ENCODE measurements at places on chromosomes 11 and 22.

GRCh38 chr11:45451766-45452440 lies 165.8 kb upstream of the SYT13 start:
- no peak for DNase-seq

GRCh38 chr22:31344256-31344577 lies 1.9 kb downstream of the PATZ1 start:
- DNase-seq = no peak

- no peak for DNase-seq
Measured at GRCh38 chr22:26828311-26828710, 170.9 kb downstream of the MIAT start.

- no peak for DNase-seq
Measured at GRCh38 chr22:42321908-42322561, 51.6 kb upstream of the TCF20 start.

DNA sequence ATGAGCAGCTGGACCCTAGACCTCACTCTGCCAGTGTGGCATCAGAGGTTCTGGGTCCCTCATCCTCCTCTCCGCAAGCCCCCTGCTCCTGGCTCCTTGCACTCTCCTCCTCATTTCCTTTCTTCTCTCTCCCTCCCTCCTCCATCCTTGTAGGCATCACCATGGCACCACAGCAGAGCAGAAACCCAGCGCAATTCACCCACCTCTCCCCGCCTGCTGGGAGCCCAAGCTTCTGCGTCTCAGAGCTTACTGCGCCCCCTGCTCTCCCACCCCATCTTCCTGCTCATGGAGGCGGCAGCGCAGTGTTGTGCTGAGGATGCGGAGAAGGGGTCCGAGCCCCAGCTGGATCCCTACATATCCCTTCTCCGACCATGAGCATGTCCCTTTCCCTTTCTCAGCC lies 1.7 kb downstream of the CHRM1 start:
- DNase-seq = no peak

DNA sequence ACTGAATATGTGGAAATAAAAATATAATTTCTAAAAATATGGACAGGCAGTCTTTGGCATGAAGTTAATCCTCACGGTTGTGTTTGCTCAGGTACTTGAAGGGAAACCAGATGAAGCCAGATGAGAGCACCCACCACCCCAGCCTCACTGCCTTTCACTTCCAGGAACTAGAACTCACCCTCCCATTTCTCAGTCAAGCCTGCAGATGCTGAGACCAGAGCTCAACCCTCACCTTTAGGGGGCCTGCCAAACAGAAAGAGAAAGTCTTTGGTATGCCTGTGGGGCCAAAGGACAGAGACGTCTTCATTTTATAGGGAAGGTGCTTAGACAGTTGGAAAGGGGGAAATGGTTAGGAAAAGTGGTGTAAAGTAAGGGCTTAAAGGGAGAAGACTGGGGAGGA lies 252.8 kb upstream of the PLET1 start:
- DNase-seq = peak; percentile 3

GRCh38 chr11:134513585-134514120 lies 101.6 kb upstream of the B3GAT1 start:
- DNase-seq = no peak

GRCh38 chr11:122359081-122359571 lies 243.1 kb upstream of the BLID start:
- DNase-seq = no peak

GRCh38 chr11:11414996-11415395 lies 61.9 kb upstream of the CSNK2A3 start:
- no peak for DNase-seq

- DNase-seq = peak; percentile 47
Measured at GRCh38 chr22:39534591-39535356, 2.2 kb upstream of the RPS19BP1 start.

GRCh38 chr11:44275961-44276550 lies 33.9 kb downstream of the ALX4 start:
- no peak for DNase-seq

- DNase-seq = no peak
Measured at GRCh38 chr11:2557381-2557780, 112.6 kb downstream of the KCNQ1 start.

- no peak for DNase-seq
Measured at GRCh38 chr11:57392066-57392762, 1.8 kb upstream of the PRG2 start.

- peak; percentile 56 for DNase-seq
Measured at GRCh38 chr11:126194121-126194543, 17.3 kb downstream of the RPUSD4 start.

DNA sequence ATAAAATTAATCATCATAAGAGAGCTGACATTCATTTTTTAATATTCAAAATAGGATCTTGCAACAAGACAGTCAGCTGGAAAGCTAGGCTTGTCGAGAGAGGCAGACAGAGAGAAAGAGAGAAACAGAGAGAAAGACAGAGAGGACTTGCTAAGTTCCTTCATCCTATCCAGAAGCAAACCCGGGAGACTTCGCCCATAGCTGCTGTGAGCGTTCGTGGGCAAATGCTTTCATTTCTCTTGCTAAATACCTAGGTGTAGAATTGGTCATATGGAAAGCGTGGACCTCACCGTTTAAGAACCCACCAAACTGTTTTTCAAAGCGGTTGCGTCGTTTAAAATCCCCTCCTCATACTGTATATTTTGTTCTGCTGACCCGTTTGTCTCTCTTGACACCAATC lies 25.3 kb upstream of the KRTAP5-6 start:
- no peak for DNase-seq

- DNase-seq = no peak
Measured at GRCh38 chr11:2653198-2653551, 46.6 kb downstream of the KCNQ1OT1 start.

GRCh38 chr22:35442471-35442870 lies 42.5 kb downstream of the MCM5 start:
- DNase-seq = no peak

DNA sequence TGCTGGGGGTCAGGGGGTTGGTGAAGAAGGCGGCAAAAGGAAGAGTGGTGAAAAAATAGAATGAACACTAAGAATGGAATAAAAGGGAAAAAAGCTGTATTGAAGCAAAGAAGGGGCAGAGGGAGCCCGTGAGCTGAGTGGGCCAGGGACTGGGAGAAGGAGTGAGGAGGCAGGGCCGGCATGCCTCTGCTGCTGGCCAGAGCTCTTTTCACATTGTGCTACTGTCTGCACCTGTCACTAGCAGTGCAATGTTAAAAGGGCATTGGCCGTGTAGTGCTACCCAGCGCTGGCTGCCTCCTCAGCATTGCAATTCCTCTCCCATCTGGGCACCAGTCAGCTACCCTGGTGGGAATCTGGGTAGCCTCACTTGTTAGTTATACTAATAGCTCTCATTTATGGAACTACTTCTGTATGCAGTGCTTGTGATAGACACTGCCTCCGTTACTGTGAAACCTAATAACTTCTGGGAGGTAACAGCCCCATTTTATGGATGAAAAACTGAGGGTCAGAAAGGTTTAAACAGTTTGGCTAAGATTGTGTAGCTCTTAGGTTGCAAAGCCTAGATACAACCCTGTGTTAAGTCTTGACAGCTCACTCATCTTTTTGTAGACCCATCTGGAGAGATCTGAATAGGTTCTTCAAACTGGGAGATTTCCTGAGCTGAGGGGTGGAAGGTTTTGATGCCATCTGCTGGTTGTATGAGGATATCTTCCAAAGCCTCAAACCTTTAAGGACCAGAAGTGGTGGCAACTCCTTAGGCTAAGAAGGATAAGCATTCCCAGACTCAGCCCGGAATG lies 8.5 kb downstream of the YPEL4 start:
- peak; percentile 31 for DNase-seq

DNA sequence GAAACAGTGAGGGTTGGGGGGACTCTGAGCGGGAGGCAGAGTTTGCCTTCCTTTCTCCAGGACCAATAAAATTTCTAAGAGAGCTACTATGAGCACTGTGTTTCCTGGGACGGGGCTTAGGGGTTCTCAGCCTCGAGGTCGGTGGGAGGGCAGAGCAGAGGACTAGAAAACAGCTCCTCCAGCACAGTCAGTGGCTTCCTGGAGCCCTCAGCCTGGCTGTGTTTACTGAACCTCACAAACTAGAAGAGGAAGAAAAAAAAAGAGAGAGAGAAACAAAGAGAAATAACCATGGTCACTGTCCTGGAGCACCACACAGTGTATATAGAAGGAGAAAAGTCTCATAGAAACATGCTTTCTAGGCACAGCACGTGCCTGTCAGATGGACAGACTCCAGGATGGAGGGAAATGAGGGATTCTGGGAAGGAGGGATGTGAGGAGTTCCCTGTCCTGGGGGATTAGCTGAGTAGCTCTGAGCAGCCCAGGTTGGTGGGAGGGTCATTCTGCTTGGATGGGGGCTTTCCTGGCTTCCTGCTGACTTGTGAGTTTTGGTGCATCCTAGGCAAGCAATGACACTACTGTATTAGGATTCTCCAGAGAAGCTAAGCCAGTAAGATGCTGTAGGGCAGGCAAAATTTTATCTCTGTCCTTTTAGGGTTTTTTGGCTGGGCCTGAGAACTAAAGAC lies 3.1 kb downstream of the GSTP1 start:
- no peak for DNase-seq

DNA sequence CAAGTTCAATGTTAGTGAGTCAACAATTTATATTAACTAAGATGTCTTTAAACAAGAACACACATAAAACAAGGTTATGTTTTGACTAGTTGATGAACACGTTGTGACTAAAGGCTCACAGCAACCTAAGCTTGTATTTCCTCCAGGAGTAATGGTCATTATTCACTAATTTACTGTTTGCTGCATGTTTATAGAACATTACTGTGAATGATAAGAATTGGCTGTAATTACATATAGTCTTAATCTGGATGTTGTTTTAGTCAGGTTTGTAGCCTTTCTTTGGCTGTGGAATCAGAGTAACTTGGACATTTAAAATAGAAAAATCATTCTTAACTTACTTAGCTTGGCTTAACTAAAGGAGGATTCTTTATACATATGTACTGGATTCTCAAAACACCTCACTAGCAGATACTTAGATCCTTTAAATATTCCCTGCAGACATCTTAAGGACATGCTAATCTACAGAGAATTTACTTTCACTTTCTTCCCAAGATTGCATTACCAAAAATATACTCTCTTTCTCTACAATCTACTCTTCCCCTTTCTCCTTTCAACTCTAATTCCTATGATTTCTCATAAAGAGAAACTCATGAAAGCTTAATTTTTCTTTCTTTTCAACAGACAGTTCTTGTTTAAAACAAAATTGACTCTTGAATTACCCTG lies 319.7 kb upstream of the CTSC start:
- no peak for DNase-seq

- DNase-seq = no peak
Measured at GRCh38 chr11:21295508-21295907, 626.1 kb downstream of the NELL1 start.

DNA sequence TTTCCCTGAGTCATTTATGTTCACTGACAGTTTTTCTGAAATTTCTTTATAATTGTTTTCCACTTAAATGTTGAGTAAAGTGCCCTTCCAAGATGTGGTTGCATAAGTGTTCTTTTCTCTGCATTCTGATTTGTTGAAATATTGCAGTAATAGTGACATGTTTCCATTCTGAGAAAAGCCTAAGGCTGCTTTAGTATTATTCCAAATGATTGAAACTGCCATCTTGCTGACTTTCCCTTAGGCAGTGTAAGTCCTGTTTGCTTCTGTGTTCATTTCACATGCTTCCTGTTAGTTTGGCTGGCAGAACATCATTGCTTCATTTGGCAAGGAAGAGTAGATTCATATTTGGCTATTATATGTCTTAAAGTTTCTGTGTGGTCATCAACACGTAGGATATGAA lies 146.5 kb downstream of the ELP4 start:
- DNase-seq = no peak

GRCh38 chr22:40635940-40636379 lies 559 bp downstream of the MRTFA start:
- DNase-seq = no peak

- no peak for DNase-seq
Measured at GRCh38 chr11:62933285-62933684, 12.1 kb upstream of the CHRM1 start.

- no peak for DNase-seq
Measured at GRCh38 chr22:48753381-48753730, 1074.3 kb downstream of the BRD1 start.

DNA sequence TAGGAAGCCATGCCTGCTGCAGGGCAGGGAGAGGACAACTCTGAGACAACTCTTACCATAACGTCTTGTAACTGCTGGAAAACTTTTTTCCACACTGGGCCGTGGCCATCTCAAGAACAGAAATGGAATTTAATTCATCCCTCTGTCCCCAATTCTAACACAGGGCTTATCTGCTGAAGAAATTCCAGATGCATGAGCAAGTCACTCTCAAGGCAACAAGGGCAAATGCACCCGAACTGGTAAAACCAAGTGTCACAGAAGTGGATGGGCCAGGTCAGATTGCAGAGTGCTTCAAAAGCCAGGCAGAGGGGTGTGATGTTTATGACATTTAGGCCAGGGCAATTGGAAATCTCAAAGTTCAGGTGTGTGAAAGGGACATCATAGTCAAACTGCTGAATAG lies 7.4 kb downstream of the SMPD1 start:
- no peak for DNase-seq

DNA sequence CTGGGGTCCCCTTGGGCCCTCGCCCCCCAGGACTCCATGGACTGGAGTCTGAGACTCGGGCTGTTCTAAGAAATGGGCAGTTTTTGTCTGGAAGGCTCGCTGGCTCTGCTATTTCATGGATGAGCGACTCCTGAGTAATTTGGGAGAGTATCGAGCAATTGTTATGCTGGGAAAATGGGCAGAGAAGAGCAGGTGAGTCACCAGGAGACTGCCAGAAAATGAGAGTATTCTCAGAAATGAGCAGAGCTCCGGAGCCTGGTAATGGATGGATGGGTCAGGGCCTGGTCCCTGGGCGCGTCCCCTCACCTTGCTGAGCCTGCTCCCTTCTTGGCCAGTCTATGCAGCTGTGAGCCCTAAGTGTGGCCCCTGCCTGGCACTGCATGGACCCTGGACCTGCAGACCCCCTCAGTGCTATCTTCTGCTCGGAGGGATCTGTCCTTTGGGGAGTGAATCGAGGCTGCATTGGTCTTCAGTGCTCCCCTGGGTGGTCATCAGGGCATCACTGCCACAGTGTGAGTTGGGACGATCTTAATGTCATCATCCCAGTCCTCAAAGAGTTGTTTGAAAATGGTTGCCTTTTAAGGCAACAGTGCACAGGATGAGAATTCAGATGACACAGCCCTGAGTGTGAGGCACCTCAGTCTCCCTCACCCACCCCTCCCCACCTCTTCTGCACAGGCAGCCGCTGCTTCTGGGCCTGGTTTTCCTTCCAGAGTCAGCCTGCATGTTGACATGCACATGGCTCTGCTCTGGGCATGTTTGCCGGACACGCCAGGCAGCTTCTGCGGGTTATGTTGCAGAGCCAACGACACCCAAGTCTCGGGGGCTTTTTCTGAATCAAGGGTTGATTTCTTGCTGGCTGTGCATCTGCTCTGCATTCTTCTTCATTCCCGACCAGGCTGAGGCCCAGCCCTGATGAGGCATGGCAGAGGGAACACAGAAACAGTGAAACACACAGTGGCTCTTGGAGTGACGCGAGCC lies 519.0 kb downstream of the TBC1D22A start:
- no peak for DNase-seq

DNA sequence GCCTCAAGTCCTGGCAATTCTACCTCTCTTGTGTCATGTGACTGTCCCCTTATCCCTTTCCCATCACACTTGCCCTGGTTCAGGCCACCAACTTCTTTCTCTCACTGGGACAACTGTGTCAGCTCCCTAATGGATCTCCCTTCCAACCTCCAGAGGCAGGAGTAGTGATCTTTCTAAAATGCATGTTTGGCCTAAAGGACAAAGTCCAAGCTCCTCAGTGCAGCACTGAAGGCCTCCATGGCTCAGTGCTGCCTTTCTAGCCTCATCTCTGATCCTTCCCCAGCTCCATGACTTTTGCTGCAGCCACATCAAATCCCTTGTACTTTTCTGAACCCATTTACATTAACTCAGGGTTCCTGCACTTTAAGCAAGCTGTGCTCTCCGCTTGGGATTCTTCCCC lies 80.8 kb downstream of the CSNK2A3 start:
- no peak for DNase-seq

GRCh38 chr22:46031066-46031465 lies 54.1 kb upstream of the WNT7B start:
- no peak for DNase-seq
